ENCODE measurements at places on chromosomes 1 and 21.

DNA sequence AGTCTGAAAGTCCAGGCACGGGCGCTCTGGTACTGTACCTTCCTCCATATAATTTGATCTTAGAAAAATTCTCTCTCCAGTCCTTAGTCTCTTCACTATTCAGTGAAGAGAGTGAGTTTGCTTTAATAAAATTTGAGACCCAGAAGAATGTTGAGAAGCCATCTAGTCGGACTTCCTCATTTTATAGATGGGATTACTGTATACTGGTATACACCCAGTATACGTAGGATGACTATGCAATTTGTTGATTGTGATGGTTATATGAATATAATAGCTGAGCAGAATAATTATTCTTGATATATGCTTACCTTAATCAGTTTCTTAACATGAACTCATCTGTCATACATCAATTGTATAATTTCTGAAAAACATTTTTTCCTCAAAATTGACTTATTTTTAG lies 328.0 kb upstream of the B3GALT2 start:
- no peak for DNase-seq

- no peak for DNase-seq
Measured at GRCh38 chr1:113747376-113747775, 11.9 kb downstream of the PHTF1 start.

DNA sequence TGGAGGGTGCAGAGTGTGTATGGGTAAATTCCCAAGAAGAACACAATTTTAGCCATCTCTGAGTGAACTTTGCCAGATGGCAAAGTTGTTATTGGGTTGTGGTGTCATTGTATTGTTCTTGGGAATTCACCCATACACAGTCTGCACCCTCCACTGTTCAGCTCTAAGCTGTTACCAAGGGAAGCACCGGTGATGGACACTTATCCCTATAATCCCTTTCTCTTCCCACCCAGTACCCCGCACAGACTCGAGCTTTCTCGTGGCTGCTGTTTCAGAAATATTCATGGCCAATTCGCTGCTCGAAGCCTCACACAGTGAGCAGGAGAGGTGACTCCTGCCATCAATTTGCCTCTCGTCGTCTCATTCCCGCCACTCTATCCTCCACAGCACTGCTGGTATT lies 95.7 kb upstream of the PALMD start:
- DNase-seq, result no peak

DNA sequence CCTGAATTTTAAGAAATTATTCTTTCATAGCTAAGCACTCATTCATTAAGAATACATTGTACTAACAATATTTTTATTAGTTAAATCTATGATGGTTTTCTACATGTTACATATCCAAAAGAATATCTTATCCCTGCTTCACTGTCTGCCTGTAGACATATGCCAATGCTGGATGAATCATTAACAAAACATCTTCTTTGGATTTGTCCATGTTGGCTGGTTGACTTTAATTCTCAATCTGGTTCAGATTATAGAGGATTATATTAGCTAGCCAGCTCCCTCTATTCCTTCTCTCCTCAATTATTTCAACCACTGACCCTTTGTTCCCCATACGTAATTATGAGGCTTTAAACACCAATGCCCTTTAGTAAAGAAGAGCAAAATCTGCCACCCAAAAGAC lies 138.9 kb upstream of the DMRTA2 start:
- DNase-seq, result no peak

DNA sequence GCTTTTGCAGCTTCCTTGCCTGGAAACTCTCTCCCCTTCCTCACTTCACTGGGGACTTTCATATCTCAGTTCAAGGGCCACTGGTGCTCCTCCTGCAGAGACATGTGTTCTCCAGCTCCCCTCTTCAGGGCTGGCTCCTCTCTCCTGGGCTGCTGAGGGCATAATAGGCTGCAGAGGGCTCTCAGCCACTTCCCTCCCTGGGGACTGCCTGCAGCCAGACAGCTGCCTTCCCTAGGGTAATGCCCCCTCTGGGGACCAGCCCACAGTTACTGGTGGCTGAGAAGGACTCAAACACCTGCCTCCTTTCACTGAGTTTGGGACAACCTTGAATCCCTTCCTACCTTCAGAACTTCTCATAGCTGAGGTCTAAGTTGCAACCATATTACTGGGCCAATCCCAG lies 104.8 kb upstream of the POU3F1 start:
- DNase-seq, result no peak

DNA sequence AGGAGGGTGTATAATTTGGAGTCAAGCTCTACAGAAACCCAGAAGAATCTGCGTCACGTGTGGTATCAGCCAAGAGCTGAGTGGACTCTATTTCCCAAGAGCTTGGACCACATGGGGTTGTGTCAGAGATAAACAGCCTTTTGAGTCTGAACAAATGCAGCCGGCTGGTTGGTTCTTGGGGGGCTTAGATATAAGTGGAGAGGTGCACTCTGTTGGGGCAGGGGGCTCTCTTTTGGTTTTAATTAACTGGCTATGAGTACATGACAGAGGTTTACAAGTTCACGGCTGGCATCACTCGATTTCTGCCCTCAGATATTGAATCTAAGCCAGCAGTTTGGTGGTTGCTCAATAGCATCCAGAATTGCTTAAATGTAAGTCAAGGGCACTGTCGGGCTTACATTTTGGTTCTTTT lies 501 bp upstream of the MRAP start:
- no peak for DNase-seq

GRCh38 chr1:211192227-211192626 lies 58.3 kb upstream of the KCNH1 start:
- DNase-seq, result no peak

DNA sequence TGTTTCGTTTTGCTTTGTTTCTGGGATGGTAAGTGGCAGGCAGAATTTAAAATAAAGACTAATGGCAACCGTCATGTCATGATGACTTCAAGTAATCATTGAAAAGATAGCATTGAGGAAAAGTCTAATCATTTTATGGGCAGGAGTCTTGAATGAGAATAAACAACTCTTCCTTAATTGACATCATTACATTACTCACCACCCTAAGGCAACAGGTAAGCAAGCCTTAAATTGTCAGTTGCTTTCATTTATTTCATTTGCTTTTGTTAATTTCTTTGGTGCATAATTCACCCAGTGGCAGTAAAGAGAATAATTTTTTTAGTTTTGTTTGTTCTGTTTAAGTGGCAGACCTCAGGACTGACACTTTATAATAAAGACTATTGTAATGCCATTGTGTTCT lies 669.0 kb downstream of the RWDD3 start:
- no peak for DNase-seq

GRCh38 chr1:167052389-167052788 lies 37.8 kb downstream of the GPA33 start:
- DNase-seq, result no peak

- DNase-seq, result no peak
Measured at GRCh38 chr1:13901039-13901438, 201.1 kb downstream of the PRDM2 start.

DNA sequence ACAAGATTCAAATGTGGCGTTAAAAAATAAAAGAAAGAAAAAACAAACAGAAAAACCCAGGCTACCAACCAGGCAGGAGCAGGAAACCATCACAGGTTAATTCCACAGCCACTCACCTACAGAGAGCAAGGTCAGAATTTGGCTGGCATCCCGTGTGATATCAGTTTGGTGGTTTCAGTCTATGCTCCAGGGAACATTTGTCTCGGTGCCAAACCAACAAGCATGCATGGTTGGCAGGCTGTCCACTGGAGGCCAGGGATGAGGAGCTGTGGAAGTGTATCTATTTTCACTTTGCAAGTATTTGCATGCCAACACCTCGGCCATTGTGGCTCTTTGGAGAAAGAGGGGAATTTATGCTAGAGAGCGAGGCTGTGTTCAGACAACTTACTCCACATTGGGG lies 53.1 kb upstream of the PROX1 start:
- DNase-seq, result no peak

DNA sequence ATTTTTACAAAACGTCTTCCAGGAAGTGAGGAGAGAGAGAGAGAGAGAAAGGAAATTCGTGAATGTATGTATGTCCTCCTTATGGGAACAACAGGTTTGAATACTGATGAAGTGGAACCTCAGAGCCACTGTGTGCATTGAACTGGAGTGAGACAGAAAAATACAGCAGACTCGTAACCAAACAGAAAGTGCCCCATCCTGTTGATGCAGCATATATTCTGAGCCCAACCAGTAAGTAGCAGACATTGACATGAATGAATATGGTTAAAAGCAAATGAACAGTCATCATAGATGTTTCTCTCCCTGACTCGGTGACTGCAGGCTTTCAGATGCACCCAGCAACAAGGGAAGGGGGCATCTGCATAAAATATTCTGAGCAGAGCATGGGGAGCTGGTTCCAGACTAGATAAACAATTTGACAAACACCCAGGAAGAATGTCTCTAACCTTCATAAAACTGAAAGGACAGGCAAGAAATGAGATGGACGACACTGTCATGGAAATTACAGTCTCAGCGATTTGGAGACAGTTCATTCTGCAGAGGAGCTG lies 471.0 kb upstream of the PBX1 start:
- no peak for DNase-seq

- no peak for DNase-seq
Measured at GRCh38 chr21:46000731-46001641, 19.4 kb downstream of the COL6A1 start.

- DNase-seq, result no peak
Measured at GRCh38 chr1:22112554-22112953, 30.3 kb downstream of the WNT4 start.

DNA sequence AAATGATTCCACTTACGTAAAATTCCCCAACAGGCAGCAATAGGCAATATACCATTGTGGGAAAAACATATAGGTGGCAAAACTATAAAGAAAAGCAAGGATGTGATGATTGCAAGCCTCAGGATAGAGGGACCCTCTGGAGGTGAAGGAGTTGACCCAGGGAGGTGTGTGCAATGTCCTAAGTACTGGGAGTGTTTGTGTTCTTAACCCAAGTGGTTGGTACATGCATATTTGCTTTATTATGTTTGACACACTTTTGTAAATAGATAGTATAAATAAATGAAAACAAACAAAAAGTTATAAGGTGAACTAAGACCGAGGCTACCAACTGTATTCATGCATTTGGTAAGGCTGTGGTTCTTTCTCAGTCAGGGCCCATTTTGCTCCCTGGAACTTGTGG lies 7.5 kb downstream of the MX1 start:
- no peak for DNase-seq

DNA sequence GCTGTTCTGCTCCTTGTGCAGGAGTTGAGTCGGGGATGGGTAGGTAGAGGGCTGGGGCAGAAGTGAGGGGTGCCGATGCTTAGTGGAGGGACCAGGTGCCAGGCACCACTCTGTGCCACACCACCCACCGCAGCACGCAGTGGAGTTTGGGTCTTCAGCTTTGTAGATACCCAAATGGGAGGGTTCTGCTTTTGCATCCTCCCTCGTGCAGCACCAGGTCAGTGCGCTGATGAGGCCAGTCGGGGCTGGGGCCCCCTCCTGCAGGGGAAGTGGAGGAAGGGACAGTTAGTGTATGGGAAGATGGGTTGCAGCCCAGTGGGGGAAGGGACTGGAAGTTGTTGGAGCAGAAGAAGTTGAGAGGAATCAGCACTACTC lies 244.0 kb downstream of the RHOU start:
- no peak for DNase-seq

DNA sequence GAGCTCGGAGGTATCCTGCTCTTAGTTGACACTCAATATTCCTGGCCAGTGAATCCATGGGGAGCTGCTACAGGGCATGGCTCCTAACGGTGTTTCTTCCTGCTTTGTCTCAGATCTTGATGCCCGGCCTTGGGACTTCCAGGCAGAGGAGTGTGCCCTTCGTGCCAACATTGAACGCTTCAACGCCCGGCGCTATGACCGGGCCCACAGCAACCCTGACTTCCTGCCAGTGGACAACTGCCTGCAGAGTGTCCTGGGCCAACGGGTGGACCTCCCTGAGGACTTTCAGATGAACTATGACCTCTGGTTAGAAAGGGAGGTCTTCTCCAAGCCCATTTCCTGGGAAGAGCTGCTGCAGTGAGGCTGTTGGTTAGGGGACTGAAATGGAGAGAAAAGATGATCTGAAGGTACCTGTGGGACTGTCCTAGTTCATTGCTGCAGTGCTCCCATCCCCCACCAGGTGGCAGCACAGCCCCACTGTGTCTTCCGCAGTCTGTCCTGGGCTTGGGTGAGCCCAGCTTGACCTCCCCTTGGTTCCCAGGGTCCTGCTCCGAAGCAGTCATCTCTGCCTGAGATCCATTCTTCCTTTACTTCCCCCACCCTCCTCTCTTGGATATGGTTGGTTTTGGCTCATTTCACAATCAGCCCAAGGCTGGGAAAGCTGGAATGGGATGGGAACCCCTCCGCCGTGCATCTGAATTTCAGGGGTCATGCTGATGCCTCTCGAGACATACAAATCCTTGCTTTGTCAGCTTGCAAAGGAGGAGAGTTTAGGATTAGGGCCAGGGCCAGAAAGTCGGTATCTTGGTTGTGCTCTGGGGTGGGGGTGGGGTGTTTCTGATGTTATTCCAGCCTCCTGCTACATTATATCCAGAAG lies 16.7 kb downstream of the ALX3 start:
- peak; percentile 70 for DNase-seq

DNA sequence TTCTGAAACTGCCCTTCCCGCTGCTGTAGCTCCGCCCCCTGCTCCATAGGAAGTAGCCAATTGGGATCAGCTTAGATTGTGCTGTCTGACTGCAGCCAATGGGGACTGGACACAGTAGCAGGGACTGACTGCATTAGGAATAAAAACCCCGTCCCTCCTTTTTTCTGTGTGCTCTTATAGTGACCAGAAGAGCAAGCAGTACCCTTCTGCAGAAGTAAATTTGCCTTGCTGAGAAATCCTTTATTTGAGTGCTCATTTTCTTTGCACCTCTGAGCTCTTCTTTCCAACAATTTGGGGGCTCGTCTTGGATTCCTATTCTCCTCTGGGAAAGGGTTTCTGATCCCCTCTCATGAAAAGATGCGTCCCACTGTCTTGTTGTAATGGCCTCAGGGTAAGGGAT lies 16.2 kb downstream of the OR2L13 start:
- DNase-seq, result no peak

GRCh38 chr1:83060221-83060620 lies 938.7 kb downstream of the TTLL7 start:
- no peak for DNase-seq

- DNase-seq, result peak; percentile 43
Measured at GRCh38 chr1:42957880-42958487, 684 bp downstream of the SLC2A1 start.

DNA sequence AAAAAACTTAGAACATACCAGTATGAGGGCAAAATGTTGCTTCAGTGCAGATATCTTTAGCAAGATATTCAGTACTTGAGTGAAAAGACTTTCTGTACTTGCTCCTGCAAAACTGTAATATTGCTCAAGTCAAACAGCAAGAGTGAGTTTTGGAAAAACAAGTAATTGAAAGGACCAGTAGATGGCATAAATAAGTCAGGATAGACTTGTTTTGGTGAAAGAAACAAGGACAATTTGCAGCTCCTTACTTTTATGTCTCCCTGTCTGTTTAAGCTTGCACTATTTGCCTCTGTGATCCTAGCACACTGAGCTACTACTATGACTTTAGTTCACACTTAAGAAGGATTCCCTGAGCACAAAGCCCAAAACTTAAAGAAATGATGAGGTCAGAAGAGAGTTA lies 39.1 kb downstream of the IFI44 start:
- no peak for DNase-seq

DNA sequence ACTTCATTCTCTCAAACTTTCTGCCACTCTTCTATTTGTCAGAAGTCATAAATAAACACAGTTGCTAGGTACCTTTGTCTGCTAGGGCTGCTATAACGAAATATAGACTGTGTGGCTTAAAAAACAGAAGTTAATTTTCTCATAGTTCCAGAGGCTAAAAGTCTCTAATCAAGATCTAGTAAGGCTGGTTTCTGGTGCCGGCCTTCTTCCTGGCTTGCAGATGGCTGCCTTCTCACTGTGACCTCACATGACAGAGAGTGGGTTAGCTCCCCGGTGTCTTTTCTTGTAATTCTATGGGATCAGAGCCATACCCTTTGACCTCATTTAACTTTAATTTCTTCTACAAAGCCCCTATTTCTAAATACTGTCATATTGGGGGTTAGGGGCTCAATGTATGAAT lies 5.9 kb downstream of the PDC start:
- DNase-seq, result no peak
